ENCODE measurements at places on chromosomes 13 and 19. TPM values are rescaled to one million over a fixed set of nuclear protein-coding genes. Genes with fewer than 3 reads are reported as not detected.

- DNase-seq, result no peak
Measured at GRCh38 chr19:4914736-4915501, 5.6 kb downstream of the UHRF1 start.

DNA sequence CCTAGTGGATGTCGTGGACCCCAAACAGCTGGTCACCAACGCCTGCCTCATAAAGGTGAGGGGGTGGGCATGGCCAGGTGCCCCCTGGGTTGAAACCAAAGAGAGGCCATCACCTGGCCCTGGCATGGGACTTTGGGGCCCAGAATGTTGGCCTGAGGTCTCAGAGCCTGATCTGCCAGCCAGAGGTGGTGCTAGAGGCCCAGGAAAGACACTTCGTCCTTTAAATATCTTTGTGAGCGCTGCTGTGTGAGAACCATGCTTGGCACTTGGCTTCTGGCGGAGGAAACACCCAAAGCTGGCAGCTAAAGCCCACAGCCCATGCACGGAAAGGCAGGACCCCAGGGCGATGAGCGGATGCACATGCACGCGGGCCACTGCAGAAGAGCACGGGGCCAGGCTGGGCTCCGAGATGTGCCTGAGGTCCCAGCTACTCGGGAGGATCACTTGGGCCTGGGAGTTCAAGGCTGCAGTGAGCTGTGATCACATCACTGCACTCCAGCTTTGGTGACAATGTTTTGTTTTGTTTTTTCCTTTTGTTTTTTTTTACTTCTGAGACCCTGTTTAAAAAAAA, 4.3 kb upstream of the ADM5 start:
- DNase-seq, result no peak

The PEX11G gene
- 5.7 TPM for total RNA-seq

DNA sequence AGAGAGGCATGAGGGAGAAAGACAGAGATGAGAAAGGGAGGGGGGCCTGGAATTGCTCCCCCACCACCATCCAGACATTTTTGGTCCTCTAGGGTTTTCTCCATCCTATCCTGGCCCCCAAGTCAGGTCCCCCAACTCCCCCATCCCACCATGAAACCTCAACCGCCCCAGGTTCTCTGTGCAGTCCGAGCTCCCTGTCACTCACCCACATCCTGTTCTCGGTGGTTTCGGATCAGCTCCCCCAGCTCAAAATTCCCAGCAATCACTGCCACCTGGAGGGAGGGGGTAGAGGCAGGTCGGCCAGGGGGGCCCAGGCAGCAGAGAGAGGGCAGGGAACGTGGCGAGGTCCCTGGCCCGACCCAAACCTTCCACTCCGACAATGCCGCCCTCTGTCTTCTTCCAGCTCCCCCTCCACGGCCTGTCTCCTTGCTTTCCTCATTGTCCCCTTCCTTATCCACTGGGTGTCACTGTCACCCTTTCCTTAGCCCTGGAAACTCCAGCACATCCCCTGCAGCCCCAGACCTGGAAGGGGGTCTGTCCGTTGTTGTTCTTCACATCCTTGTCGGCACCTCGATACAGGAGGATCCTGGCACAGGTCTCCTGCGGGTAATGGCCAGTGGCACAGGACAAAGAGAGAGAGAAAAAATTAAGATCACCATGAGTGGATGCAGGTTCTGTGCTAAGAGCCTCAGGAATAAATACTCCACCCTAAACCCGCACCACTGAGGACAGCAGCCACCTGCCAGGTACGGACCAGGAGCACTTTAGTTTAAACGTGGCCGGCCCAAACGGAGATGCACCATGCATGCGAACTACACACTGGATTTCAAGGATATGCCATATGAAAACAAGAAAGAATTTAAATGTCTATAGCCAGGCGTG, 15.4 kb downstream of the SHANK1 start:
- peak; percentile 58 for DNase-seq

DNA sequence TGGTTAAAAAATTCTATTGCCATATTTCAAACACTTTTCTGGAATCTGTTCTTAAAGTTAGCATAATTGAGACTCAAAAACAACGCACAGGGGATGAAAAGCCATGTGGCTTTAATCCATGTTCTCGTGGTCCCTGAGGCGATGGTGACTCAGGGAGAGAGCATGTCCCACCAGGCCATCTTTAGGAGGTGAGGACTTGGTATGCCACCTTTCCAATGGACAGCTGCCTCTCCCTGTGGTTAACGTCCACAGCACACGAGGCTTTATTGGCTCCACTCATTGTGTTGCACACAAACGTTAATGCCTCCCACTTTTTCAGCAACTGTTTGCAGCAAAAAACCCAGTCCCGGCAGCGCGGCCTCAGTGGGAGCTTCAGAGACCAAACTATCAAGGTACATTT, 51.4 kb downstream of the EFNB2 start:
- DNase-seq, result no peak

- peak; percentile 22 for DNase-seq
Measured at GRCh38 chr19:3970313-3970807, 539 bp downstream of the DAPK3 start.

DNA sequence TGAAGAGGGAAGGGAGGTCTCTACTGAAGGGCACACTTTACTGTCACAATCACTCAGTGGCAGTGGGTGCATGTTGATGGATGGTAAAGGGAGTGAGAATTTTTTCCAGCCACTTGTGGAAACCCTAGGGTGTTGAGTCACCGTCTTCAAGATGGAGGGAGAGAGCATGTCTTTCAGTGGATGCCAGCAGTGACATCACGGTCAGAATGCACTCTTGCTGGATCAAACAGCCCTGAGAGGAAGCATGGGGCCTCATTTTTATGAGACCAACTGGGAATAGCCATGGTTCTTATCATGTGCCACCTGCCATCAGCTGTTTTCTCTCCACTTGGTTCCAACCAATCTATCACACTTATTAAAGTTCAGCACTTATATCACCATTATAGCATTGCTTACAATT, 182.5 kb downstream of the KCNRG start:
- DNase-seq, result no peak

- DNase-seq, result peak; percentile 71
Measured at GRCh38 chr13:112060899-112061366, 6.0 kb upstream of the SOX1 start.

The SMIM7 gene
- total RNA-seq, result 65.3 TPM

- no peak for DNase-seq
Measured at GRCh38 chr19:35736913-35737886, 5.1 kb downstream of the IGFLR1 start.

- no peak for DNase-seq
Measured at GRCh38 chr19:9251236-9251635, 506 bp downstream of the OR7E24 start.

DNA sequence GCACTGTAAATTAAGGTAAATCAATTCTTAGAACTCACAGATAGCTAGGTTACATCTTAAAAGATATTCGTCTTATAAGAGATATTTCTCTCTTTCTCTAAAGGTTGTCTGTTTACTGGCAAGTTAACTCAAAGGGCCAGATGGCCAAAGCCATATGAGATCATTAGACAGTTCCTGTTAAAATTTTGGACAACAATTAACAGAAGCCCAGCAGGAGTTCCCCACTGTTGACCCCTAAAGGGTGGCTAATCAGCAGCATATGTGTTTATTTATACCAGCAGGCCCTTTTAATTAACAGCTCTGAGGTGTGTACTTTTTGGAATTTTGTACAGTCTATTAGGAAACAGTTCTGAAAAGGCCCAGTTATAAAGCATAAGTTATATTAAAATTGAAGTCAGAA, 245.8 kb downstream of the LIG4 start:
- DNase-seq, result no peak

The PRODH2 gene
- total RNA-seq, result not detected

- no peak for DNase-seq
Measured at GRCh38 chr19:10918359-10918758, 10.1 kb downstream of the YIPF2 start.

DNA sequence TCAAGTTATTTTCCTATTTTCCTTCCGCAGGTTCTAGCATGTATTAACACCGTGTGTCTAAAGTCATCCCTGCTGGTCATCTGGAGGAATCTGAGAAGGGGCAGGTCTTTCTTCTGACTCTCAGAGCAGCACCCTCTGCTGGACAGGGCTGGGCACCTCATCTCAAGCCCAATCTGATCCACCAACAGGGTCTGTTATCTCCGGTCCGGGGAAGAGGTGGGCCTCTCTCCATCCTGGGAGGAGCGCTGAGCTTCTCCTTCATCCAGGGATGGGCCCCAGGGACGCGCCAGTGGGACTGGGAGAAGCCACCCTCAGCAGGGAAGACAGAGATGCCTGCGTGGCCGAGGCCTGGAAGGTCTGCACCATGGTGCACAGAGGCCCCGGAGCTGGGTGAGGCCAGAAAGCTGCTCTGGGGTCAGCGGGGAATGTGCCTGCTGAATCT, 26.0 kb upstream of the ZNF331 start:
- DNase-seq, result peak; percentile 84

The ICAM4 gene
- not detected for total RNA-seq

The CEACAM8 gene
- not detected for total RNA-seq

DNA sequence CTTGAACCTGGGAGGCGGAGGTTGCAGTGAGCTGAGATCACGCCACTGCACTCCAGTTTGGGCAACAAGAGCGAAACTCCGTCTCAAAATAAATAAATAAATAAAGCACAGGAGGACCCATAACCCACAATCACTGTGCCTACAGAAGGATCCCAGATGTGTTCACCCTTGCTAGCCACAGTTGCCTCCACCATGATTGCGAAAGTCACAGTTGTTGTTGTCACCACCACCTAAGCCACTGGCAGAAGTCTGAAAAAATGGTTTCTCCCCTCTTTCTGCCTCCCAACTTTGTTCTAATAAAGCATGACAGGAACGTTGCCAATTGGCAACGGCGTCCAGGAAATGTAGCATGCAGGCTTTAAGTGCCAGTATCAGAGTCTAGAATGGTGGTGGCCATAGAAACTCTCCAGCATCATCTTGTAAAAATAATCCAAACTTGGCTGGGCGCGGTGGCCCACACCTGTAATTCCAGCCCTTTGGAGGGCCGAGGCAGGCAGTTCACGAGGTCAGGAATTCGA, 2.2 kb upstream of the EPS15L1 start:
- no peak for DNase-seq

GRCh38 chr13:70375718-70376117, 267.5 kb upstream of the KLHL1 start:
- peak; percentile 58 for DNase-seq

The FGF22 gene
- total RNA-seq, result 0.37 TPM

The DCT gene
- 0.09 TPM for total RNA-seq

The GRK1 gene
- 0.40 TPM for total RNA-seq

- no peak for DNase-seq
Measured at GRCh38 chr13:81304121-81304659, 963.3 kb upstream of the SPRY2 start.

- no peak for DNase-seq
Measured at GRCh38 chr13:24842549-24843274, 78.7 kb downstream of the RNF17 start.

The MEDAG gene
- total RNA-seq, result not detected

The ALOX5AP gene
- total RNA-seq, result not detected

- DNase-seq, result peak; percentile 79
Measured at GRCh38 chr19:46000491-46001246, 5.4 kb downstream of the CCDC61 start.

GRCh38 chr13:109275852-109276251, 510.5 kb downstream of the IRS2 start:
- peak; percentile 60 for DNase-seq

DNA sequence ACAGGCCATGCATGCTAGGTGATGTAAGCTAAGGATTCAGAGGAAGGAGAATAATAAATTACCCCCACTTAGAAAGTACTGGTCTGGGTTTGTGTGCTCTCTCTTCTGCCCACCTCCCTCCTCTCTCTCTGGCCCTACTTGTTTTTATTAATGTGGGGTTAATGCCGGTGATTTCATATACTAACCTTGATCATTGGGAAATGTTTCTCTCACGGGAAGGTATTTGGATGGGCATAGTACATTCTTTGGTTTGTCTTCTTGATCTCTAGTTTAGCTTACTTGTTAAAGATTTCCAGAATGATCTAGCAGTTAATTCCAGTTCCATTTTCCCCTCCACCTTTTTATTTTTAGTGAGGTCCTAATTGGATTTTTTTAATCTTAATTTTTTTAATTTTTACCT, 24.6 kb downstream of the ARHGAP35 start:
- no peak for DNase-seq

The OR7E24 gene
- total RNA-seq, result not detected

DNA sequence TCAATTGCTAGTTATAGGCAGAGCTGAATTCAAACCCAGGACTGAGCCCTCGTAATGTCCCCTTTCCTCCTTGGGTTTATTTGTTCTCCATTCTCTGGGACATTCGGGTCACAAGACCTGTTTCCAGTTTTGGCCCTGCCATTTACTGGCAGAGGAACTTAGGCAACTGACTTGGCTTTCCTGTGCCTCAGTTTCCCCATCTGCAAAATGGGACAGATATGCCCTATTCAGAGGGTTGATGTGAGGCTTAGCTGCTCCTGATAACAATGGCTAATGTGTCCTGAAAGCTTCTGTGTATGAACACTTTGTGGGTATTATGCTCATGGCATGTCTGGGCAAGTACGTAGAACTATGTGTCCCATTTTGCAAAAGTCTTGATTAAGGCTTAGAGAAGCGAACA, 996 bp downstream of the ZNF524 start:
- no peak for DNase-seq

- DNase-seq, result no peak
Measured at GRCh38 chr19:19192910-19193423, 909 bp downstream of the RFXANK start.

The CILP2 gene
- total RNA-seq, result 1.0 TPM

GRCh38 chr19:1360818-1361461, 22.8 kb upstream of the NDUFS7 start:
- DNase-seq, result peak; percentile 75

The PSG6 gene
- total RNA-seq, result not detected

- DNase-seq, result no peak
Measured at GRCh38 chr13:26488236-26489003, 69.1 kb upstream of the WASF3 start.

The HTR2A gene
- total RNA-seq, result not detected

The GRIK5 gene
- 19.4 TPM for total RNA-seq

DNA sequence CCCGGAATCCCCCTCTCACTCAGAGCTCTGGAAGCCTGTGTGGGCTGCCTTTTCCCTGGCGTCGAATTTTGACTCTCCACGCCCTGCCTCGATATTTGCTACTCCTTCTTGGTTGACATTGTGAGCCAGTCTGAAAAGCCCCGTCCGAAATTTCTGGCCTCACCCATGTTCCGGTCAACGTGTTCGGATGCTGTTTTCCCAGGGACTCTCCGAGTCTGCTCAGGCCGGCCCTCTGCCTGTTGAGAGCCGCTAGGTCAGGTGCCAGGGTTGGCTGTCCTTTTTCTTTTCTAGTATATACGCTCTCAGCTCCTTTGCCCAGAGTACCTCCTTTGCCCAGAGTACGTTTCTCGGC, 6.8 kb upstream of the DGKH start:
- DNase-seq, result peak; percentile 76

- DNase-seq, result peak; percentile 81
Measured at GRCh38 chr19:45402298-45403061, 2.4 kb downstream of the PPP1R13L start.

DNA sequence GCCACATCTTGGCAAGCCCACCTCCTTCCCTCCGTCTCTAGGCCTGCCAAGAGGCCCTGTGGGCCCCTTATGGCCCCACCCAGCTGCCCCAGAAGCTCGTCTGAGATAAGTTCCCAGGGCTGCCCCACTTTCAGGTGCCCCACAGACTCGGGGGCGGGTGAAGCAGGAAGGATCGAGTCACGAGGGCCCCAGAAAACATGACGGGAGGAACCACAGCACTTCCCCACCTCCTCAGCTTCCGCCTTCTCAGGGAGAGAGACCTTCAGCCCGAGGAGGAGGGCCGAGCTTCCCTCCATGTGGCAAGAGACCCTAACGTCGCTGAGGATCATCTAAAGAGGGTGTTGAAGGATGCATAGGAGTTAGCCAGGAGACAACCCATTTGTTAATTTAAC, 4.5 kb upstream of the IL12RB1 start:
- DNase-seq, result no peak
